Activated CD8-positive, alpha-beta memory T cell treated with anti-CD3 and anti-CD28 coated beads, Interleukin-2, amount 10 ng/mL, durations not matched to agents 7 days and 5 days (primary cell): ENCODE measurements at places on chromosomes 7 and 10. TPM values are rescaled to one million over a fixed set of nuclear protein-coding genes. Genes with fewer than 3 reads are reported as not detected.

Gene IFIT2
- total RNA-seq, result 16.0 TPM

Gene AGMO
- not detected for total RNA-seq

Gene CACNB2
- not detected for total RNA-seq

Gene DMBT1
- total RNA-seq, result not detected

Gene SEC24C
- 98.0 TPM for total RNA-seq

Gene TYSND1
- 13.8 TPM for total RNA-seq
